Left lung (tissue), 14 donors: ENCODE measurements at places on chromosomes 13 and 19. TPM values are rescaled to one million over a fixed set of nuclear protein-coding genes. Genes with fewer than 3 reads are reported as not detected.

Gene CABP5
- total RNA-seq, result not detected

DNA sequence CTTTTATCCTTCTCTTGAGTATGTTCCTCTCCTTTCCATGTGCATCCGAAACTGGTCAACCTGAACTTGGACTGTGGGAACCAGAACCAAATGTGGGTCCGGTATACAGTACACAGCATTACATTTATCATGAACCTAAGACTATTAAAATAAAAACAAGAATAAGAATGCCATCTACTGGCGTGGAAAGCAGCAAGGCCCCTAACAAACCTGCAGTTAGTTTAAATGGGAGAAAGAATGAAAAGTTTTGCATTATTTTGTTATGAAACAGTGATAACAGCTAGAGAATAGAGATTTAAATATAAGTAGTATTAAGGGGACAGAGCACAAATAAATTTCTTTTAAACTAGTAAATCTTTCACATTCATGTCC, 159.5 kb downstream of the RBM26 start:
- DNase-seq, result no peak

- no peak for DNase-seq
Observed at GRCh38 chr13:52845334-52845761, 3.1 kb downstream of the PCDH8 start.

DNA sequence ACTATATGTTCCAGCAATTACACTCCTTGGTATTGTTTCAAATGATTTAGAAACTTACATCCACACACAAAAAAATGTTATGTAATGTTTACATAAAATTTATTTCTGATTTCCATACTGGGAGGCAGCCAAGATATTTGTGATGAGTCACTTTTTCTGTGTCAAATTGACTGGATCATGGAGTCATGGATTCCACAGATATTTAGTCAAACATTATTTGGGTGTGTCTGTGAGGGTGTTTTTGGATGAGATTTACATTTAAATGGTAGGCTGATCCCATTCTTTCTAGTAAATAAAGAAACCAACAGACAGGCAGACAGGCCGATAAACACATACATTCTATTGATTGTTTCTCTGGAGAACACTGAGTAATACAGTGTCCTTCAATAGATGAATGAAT, 562.8 kb downstream of the SLITRK6 start:
- no peak for DNase-seq

DNA sequence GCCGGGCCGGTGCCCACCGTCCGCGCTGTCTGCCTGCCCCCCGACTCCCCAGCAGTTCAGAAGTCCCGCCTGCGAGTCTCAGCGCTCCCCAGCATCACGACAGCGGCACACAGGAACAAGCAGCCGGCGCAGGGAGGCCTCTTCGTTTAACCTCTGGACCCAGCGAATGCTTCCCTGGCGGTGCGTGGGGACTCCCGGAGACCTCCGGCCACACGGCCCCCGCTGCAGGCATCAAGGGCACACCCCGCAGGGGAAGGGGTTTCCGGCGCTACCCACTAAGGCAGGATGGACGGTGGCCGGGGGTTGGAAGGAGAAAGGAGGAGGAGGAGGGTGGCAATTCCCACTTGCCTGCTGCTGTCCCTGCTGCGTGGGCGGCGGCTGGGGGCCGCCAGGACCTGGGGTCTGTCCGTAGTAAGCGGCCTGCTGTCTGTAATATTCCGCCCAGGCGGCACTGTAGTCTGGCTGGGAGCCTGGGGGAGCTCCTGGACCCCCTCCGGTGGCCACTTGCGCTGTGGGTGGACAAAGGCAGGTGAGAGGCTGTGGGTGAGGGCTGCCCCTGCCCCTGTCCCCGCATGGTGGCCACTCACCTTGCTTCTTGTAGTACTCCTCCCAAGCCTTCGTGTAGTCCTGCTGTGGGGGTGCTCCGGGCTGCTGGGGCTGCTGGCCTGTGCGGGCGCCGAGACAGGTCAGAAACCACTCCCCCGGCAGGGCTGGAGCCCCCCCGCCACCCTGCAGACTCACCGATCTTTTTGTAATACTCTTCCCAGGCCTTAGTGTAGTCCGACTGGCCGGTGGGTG, 9.6 kb downstream of the KHSRP start:
- no peak for DNase-seq

DNA sequence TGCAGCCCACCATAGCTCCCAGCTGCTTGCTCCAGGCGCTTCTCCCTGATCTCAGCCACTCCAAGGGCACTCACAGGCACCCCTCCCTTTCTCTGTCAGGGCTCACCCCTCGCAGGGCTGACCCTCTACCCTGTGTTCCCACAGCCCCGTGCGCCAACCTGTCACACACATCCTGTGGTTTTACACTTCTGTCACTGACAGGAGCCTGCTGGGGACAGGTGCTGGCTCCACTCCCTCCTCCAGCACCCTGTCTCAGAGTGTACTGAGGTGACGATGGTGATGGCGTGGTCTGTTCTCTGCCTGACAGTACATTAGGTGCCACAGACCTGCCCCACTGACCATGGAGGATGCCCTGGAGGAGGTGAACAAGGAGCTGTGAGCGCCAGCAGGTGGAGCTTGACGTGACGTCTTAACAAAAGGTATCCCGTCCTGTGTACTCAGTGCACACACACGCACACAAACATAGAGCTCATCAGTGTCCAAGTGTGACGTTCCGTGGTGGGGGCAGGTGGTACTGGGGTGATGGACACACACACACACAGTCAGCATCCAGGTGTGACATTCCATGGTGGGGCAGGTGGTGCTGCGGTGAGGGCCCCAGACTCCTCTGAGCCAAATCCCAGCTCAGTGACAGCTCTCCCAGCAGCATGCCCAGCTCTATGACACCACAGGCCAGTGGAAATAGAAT, 20.9 kb downstream of the C19orf44 start:
- no peak for DNase-seq

- DNase-seq, result peak; percentile 35
Observed at GRCh38 chr13:111429064-111429558, 108.7 kb downstream of the TEX29 start.

DNA sequence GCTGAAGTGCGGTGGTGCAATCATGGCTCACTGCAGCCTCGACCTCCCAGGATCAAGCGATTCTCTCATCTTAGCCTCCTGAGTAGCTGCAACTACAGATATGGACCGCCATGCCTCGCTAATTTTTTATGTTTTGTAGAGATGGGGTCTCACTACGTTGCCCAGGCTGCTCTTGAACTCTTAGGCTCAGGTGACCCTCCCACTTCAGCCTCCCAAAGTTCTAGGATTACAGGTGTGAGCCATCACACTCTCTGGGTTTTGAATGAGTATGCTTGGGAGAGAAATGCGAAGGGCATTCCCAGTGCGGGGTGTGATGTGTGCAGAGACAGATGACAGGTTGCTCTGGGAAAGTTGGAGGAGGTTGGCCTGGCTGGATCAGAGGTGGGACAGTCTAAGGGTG, 49.0 kb downstream of the RYR1 start:
- no peak for DNase-seq

Gene CBY2
- total RNA-seq, result not detected

DNA sequence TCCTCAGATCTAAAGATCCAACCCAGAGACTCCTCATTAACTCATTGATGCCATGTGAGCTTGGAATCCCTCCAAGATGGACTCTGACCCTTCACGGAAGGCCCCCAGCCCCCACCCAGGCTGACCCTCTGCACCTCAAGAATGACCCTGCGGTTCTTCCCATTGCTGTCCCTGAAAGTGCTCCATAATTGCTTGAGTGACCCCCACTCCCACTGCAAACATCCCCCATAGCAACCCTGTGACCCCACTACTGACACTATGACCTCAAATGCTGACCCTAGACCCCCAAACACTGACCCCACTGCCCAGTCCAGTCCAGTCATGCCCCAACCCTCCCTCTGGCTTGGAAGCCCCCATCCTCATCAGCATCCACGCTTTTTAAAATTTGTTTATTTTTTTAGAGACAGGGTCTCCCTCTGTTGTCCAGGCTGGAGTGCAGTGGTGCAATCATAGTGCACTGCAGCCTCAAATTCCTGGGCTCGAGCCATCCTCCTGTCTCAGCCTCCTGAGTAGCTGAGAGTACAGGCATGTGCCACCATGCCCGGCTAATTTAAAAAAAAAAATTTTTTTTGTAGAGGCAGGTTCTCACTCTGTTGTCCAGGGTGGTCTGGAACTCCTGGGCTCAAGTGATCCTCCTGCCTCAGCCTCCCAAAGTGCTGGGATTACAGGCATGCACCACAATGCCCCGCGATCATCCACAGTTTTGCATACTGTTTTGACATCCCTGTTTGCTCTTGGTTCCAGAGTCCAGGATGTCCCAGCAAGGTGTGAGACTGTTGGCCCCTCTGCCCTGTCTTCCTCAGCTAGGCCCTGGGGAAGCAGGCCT, 855 bp downstream of the LYL1 start:
- DNase-seq, result no peak

GRCh38 chr19:53782698-53783097, 41.4 kb downstream of the NLRP12 start:
- DNase-seq, result no peak

Gene CGB3
- not detected for total RNA-seq

DNA sequence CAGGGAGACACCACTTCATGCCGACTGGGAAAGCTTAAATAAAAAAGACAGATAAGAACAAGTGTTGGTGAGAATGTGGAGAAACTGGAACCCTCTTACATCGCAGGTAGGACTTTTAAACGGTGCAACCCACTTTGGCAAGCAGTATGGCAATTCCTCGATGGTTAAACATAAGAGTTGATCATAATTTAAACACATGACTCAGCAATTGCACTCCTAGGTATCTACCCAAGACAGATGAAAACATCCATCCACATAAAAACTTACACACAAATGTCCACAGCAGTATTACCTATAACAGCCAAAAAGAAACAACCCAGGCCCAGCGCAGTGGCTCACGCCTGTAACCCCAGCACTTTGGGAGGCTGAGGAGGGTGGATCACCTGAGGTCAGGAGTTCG, 21.9 kb downstream of the FLT1 start:
- DNase-seq, result no peak

Gene MYPOP
- total RNA-seq, result 7.2 TPM

- DNase-seq, result no peak
Observed at GRCh38 chr13:92609376-92609775, 617.2 kb upstream of the GPC6 start.

DNA sequence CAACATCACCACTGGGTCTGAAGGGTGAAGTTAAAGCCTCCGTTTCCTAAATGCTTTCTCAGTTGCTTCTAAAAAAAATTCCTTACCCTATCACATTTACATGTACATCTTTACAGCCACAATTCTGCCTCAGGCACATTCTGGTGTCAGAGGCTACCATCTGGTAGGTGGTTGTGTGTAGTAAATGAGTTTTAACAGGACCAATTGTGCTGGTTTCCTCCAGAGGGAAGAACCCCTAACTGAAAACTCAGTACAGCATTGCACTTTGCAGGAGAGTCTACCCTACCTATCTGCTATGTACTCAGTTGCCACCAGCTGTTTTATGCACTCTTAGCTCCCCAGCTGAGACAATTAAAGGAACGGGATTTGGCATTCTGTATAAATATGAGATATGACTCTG, 1576.5 kb downstream of the PCDH9 start:
- no peak for DNase-seq

GRCh38 chr19:52345162-52345561, 9.1 kb downstream of the ZNF610 start:
- DNase-seq, result no peak

Gene TMEM221
- not detected for total RNA-seq

DNA sequence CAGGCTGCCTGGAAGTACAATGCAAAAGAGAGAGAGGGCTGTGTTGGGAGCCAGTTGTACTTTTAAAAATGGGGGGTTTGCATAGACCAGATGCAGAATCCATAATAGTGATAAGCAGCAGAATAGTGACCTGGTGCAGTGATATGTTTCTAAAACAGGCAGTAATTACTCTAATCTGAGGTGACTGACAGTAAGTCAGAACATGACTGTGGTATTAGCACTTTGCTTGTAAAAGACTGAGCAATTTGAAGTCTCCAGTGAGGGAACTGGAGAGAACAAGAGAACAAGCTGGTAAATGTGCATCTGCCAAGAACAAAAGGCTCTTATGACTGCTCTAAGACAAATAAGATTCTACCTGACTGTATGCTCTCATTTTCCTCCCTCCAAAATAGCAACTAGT, 383.4 kb downstream of the ITGBL1 start:
- no peak for DNase-seq

- DNase-seq, result no peak
Observed at GRCh38 chr13:110883542-110883941, 31.3 kb downstream of the ANKRD10 start.

GRCh38 chr19:55085923-55086715, 10.4 kb downstream of the EPS8L1 start:
- no peak for DNase-seq

Gene DYRK1B
- total RNA-seq, result 13.6 TPM

DNA sequence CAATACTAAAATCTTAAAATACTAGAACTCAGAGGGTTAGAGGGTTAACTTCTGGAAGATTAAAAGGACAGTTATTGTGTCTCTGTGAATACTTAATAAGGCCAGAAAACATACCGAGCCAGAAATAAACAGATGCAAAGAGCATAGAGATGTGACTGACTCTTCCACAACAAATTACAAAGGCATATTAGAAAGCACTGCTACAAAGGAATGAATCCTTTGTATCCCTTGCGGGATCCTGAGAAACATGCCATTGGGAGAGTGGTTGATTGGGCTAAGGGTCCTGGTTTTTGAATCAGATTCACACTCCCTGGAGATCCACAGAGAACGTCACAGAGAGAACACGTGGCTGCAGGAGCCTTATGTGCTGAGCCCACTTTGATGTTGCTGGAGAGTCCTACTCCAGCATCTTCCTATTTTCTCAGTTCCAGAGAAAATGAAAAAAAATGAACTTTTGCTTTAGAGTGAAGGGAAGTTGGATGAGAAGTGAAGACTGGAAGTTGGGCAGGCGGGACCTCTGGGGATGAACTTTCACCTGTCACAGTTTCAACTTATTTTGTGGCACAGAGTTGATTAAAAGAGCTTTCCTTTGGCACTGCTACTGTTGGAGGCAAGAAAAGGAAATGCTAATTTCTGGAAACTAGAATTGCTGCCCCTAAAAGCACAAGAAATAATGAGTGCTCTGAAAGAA, 309.9 kb downstream of the DCT start:
- no peak for DNase-seq

DNA sequence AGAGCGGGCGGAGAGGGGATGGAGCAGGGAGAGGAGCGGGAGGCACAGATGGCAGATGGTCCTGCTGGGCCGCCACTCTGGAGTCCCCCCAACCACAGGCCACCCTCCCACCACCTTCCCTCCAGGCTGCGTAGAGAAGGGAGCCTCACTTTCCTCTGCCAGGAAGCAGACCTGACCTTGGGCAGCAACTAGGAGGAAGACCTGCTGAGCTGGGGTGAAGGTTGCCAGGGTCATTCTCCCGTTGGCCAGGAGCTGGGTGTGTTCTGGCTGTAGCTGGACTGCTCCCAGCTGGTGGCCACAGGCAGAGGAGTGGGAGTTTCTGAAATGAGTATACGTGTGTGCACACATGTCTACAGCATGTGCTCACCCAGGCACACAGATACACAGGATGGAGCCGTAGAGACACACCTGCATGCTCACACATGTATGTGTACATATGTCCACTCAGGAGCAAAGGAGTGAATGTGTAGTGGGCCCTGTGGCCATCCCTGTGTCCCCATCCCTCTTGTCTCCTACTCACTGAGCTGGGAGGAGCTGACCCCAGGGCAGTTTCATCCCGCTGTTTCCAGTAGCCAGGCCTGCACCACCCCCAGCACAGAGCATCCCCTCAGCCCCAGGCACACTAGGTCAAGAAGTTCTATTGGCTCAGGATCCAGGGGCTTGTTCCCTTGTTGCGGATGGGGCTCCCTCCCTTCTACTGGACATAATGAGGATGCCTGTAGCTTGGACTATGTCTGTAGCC, 53.0 kb downstream of the CHST8 start:
- DNase-seq, result no peak

- DNase-seq, result no peak
Observed at GRCh38 chr13:94550062-94550738, 45.8 kb downstream of the TGDS start.

Gene SIAH3
- total RNA-seq, result not detected

- DNase-seq, result no peak
Observed at GRCh38 chr13:109180905-109181425, 551.6 kb downstream of the MYO16 start.
